ENCODE measurements at places on chromosomes 3 and 15. TPM values are rescaled to one million over a fixed set of nuclear protein-coding genes. Genes with fewer than 3 reads are reported as not detected.

Gene PROS1
- 72.8 TPM for total RNA-seq

Gene ANKRD34C
- not detected for total RNA-seq

Gene EOMES
- not detected for total RNA-seq

Gene PAQR5
- total RNA-seq, result 0.03 TPM

Gene FOXB1
- not detected for total RNA-seq

Gene DNAH1
- total RNA-seq, result 5.5 TPM

Gene CFAP91
- total RNA-seq, result 0.72 TPM

Gene PLXND1
- 316 TPM for total RNA-seq

Gene PYGO1
- total RNA-seq, result 10.1 TPM

Gene CCDC9B
- total RNA-seq, result 91.9 TPM

Gene ULK3
- total RNA-seq, result 28.5 TPM

Gene SNX1
- 45.9 TPM for total RNA-seq

Gene ANKDD1A
- total RNA-seq, result 9.1 TPM

Gene TRH
- total RNA-seq, result 0.20 TPM

Gene C3orf85
- total RNA-seq, result not detected

Gene TMEM44
- total RNA-seq, result 33.5 TPM

Gene AMT
- total RNA-seq, result 0.52 TPM

Gene NAALADL2
- total RNA-seq, result 13.9 TPM

Gene CYP1A1
- total RNA-seq, result 1.2 TPM

Gene IL17RE
- total RNA-seq, result 0.89 TPM

All from smooth muscle cell of the pulmonary artery (primary cell).